Activated naive CD8-positive, alpha-beta T cell treated with anti-CD3 and anti-CD28 coated beads for 36 hours (primary cell): ENCODE measurements at places on chromosomes 6 and 20.

DNA sequence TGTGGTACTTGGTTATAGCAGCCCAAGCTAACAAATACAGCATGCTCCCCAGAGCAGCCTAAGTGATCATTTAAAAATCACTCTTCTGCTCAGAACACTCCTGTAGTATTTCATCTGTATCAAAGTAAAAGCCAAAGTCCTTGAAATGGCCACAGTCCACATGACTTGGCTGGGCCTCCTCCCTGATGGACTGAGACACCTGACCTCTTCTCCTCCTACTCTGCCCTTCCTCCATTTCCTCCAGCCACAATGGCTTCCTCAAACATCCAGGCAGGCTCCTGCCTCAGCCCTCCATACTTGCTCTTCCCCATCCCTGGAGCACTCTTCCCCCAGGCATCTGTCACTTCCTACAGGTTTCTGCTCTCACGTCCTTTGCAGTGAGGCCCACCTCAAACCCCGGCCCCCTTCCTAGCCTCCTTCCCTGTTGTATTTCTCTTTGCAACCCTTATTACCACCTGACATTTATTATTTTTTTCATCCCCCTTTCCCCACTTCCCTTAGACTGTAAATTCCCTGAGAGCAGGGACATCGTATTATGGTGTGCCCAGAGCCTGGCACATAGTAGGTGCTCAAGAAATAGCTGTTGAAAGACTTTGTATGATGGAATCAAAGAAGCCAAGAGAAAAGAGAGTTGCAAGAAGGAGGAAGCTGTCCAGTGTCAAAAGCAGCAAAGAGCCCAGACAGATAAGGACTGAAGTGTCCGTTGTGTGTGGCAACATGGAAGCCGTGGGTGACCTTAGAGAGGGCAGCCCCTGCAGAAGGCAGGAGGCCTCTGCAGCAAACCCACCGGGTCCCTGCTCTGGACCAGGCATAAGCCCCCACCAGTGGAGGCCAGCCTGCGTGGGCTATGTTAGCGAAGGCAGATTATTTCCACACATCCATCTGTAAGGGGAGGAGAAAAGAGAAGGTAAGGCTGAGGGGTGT lies 87.5 kb downstream of the TRERF1 start:
- no peak for DNase-seq

GRCh38 chr6:158548418-158549161 lies 11.3 kb upstream of the TMEM181 start:
- DNase-seq, result no peak

- no peak for DNase-seq
Observed at GRCh38 chr6:20696676-20697075, 162.4 kb downstream of the CDKAL1 start.

- DNase-seq, result no peak
Observed at GRCh38 chr6:131755597-131755996, 44.8 kb upstream of the CTAGE9 start.

DNA sequence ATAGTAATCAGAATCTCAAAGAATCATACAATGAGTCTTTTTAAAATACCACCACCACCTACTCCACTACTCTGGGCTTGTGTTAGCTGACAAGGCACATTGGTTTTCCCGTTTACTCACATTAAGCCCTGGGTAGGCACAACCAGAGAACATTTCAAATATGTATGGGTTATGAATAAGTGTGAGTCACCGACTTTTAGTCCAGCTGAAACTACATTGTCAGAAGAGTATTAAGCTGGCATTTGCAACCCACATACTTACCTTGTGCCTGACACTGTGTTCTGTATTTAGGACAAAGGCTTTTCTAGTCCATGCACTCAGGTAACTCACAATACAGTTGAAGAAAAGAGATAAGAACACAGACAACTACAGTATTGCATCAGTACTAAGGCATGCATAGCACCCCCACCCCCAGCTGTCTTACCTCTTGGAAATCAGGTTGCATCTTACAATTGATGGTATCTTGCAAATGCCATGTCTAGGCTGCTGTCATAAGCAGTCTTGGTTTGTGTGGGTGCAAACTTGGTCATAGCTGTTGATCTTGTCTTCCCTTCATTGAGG lies 40.3 kb upstream of the AHI1 start:
- DNase-seq, result peak; percentile 19

- DNase-seq, result peak; percentile 49
Observed at GRCh38 chr6:2971420-2972218, at the start of gene SERPINB6. TSS of gene SERPINB6 (minus strand) at chr6:2971567. CDS start at chr6:2959332, 12,235 bp downstream.

GRCh38 chr6:108619431-108620197 lies 58.9 kb downstream of the FOXO3 start:
- DNase-seq, result no peak

GRCh38 chr6:134853111-134854055 lies 96.5 kb downstream of the ALDH8A1 start:
- DNase-seq, result no peak
